ENCODE measurements at places on chromosomes 4 and X. TPM values are rescaled to one million over a fixed set of nuclear protein-coding genes. Genes with fewer than 3 reads are reported as not detected.

Gene FAT4
- total RNA-seq = 8.3 TPM

Gene ESX1
- 1.4 TPM for total RNA-seq

Gene HEPH
- total RNA-seq = 2.0 TPM

Gene CT45A10
- not detected for total RNA-seq

Gene NUDT10
- 1.9 TPM for total RNA-seq

Gene GLOD5
- total RNA-seq = not detected

Gene H2BW1
- total RNA-seq = not detected

Gene SLC34A2
- total RNA-seq = not detected

Gene COL25A1
- total RNA-seq = not detected

Gene SSX4
- total RNA-seq = not detected

All from myometrial cell (primary cell).